ENCODE measurements at places on chromosomes 3 and 15.

GRCh38 chr15:58469432-58470353 is 37.9 kb downstream of the LIPC start:
- no peak for DNase-seq

GRCh38 chr3:155368786-155369185 is 75.3 kb upstream of the STRIT1 start:
- no peak for DNase-seq

GRCh38 chr15:61396235-61396919 is 167.3 kb upstream of the RORA start:
- no peak for DNase-seq

DNA sequence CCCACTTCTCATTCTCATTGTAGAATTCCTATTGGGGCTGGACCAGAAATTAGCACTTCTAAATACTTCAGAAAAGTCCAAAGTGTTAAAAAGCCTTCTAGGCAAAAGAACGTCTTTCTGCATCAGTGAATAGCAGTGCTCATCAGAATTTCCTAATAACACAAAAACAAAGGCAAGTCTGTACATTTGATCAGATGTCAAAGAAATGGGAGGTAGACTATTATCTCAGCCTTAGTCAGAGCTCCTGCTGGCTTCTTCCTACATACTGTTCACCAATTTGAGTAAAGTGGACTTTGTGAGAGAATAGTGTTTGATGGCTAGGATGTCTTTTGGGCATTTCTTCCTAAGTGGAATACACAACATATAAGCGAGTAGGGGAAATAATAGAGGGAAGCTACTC is 48.7 kb downstream of the FOXB1 start:
- no peak for DNase-seq

DNA sequence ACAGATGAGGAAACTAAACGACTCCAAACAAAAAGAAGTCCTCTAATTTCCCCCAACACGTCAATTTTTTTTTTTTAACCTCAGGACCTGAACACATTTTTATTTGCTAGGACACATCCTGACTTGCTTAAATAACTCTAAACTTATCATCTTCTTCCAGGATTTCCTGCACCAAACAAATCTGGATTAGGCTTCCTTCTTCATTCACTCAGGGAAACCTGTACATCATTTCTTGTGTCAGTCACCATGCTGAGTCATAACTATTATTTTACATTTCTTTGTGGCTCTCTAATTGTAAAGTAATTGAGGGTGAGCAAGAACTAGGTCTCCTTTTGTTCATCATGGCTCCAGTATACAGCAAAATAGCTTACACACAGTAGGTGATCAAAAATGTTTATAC is 433.4 kb upstream of the GBE1 start:
- DNase-seq, result no peak

- no peak for DNase-seq
Observed at GRCh38 chr3:5972586-5972985, 785.1 kb downstream of the EDEM1 start.

DNA sequence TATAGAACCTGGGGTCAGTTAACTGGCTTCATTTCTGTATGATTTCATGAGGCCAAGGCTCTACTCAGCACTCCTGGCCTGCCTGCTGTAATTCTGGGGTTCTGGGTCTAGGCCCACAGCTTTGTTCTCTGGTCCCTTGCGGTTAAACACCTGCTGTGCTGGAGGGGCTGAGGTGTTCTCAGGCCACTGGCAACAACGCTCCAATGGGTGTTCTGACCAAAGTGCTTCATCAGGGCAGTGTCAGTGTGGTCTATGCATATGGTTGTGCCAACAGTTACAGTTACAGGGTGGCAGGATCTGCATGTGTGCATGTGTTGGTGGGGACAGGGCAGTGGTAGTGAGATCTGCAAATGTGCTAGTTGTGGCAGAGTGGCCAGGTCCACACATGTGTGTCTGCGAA is 64.1 kb upstream of the GMNC start:
- DNase-seq, result no peak

DNA sequence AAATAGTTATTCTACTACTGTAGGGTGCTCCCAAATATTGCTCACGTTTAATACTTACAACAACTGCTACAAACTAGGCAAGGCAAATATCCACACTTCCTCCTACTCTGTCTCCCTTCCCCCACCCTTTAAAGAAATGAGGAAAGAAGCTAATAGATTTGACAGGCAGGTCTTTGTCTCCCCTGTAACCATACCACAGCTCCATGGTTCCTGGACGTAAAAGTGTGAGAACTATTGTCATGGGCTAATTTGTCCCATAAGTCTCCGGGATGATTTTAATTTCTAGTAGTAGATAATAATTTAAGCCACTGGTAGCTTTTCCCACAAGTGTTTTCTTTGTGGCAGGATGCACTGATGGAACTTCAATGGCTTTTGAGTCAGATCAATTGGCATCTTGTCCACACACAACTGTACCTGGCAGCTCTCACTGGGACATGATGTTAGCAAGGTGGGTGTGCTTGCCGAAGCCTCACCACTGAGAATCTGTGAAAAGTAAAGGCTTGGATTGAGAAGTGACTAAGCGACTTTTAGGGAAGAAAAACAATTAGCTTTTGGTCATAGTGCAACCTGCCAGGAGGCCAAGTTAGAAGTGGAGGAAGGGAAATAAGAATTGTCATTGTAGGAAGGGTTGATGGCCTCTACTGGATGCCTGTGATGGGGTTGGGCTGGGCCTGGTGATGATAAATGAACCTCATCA is 1.4 kb upstream of the CPOX start:
- no peak for DNase-seq

GRCh38 chr3:146390006-146390772 is 79.2 kb downstream of the PLSCR2 start:
- no peak for DNase-seq

DNA sequence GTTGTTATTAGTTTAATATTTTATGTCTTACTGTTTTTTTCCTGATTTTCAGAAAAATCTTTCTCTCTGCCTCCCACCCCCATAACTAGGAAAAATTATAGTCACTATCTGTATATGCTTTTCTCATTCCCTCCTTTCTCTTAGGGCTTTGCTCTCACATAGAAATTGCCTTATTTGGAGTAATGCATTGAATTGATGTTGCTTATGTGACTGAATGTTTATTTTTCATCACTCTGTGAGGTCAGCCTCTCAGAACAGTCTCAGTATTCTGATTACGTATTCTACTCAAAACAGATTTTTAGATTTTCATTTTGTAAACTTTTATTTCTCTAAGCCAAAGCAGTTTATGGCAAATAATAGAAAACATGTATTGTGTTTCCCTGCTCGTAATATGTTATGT is 121.0 kb downstream of the SLMAP start:
- no peak for DNase-seq

- no peak for DNase-seq
Observed at GRCh38 chr3:186966406-186966805, 36.1 kb downstream of the ST6GAL1 start.

- no peak for DNase-seq
Observed at GRCh38 chr15:57384024-57384423, 7.7 kb downstream of the CGNL1 start.

DNA sequence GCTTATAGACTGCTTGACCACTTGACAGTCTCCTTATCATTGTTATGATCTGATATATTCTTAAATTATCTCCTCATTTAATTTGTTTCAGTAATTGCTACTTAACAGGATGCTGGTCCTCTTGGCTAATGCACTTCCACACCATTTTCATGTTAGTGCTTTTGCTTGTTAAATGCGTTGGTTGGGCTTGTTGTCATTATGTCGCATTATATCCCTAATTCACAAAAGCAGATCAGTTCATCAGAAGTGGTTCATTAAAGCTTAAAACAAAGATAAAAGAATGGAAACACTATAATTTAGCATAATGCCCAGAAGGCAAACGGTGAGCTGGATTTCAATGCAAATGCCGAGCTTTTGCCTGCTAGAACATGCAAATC is 17.1 kb upstream of the EHHADH start:
- no peak for DNase-seq

GRCh38 chr15:69037977-69038376 is 23.5 kb downstream of the NOX5 start:
- no peak for DNase-seq

DNA sequence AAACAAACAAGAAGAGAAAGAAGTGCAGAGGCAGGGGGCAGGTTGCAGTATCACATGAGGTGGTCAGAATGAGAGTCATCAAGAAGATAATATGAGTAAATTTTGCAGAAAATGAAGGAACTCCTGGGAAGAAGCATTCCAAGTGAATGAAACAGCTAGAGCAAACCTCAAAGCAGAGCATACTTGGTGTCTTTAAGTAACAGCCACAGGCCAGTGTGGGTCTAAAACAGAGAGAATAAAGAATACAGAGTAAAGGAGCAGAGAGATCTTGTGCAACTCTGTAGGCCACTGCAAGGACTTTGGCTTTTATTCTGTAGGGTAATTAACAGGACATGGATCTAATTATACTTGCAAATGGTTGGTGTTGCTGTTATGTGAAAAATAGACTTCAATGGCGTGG is 81.3 kb downstream of the STAC start:
- DNase-seq, result no peak

DNA sequence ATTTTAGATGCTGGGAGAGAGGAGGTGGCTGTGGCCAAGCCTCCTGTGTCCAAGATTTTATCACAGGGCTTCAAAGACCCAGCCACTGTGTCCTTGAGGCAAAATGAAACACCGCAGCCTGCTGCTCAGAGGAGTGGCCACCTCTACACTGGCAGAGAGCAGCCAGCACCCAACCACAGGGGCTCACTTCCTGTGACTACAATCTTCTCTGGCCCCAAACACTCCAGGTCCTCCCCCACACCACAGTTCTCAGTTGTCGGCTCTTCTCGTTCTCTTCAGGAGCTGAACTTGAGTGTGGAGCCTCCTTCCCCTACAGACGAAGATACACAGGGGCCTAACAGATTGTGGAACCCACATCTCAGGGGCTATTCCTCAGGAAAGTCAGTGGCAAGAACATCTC is 45.6 kb downstream of the CDAN1 start:
- DNase-seq, result no peak

DNA sequence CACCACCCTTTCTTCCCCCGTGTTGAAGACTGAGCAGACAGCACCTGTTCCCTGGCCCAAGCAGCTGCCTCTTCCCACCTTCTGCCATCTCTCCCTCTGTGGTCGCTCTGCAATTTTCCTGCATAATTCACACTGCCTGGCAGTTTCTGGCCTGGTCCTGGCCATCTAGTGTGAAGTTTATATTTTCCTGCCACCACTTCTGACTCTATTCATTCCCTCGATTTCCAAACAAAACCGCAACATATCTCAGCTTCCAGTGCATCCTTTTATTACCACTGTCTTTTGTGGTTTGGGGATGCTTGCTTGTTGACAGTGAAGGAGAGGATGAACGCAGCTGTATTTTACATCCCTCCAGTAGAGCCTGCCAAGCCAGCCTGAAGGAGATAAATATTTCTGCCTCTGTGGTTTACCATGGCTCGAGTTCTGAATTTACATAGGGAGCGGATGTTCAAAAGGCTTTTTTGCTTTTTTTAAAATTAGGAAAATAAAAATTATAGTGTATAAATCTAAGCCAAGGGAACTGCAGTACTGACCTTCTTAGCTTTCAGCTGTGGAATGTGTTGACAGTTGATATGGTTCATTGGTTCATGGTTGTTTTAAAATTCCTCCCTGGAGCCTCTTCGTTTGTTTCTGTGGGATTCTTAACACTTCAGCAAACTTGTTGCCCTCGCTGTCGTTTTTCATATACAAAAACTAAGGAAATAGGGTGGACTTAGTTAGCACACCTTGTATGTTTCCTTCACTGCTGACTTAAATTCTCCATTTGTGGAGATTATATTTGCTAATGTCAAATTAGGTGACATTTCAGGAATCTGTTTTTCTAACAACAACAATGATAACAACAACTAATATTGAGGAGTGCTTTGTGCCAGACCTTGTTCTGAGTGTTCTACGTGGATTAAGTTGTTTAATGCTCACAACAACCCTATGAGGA is 250.5 kb downstream of the ADAMTSL3 start:
- no peak for DNase-seq

DNA sequence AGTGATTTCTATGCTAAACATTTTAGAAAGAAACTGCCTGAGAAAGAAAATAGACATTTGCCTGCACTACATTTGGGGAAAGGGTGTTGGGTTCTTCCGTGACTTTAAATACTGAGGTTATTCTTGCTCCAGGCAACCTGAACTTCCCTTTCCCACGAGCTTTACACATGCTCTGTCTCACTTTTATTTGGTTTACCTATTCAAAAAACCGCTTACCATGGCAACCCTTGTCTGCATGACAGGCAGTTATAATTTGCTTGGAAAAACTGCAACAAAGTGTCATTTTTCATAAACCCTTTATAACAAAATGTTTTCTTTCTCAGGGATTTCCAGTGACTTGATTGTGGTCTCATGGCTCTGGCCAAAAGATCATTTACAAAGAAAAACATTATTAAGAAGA is 416.3 kb upstream of the MEIS2 start:
- no peak for DNase-seq

DNA sequence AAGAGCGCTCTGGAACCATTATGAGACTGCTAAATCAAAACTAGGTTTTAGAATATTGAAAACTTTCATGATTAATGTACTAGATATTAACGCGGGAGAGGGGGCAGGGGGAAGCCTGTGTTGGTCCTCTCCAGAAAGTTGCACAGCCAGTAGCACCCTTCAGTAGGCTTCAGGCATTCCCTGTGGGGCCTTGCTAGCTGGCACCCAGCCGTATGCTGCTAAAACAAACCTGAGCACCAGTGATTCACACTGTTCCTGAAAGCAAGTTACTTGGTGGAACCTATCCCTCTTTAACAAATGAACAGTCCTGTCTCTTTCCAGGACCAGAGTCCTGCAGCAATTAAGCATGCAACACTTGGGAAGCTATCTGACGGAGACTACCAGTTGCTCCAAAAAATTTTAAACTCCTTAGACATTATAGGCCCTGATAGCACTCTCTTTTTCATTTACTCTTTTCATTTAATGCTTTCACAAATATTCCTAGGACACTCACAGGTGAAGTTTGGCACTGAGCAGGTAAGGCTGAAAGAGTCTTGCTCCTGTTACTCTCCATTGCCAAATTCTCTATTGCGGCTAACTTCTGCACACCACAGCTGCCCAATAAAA is 1.2 kb upstream of the ATRIP start:
- DNase-seq, result no peak

DNA sequence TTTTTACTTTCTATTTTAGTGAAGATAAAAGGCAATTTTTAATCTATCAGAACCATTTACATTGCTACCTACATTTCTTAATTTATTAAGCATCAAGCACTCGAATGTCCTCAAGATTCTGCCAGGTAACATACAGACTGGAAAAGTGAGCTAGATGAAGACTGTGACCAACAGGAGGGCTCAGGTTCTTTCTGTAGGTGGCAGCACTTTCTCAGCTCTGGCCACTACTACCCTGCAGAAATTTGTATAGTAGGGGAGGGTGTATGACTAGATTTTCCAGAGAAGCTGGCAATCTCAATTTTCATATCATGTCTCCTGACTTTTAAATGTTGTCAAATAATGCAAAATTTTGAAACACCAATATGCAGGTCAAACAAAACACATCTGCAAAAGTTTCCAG is 165.0 kb upstream of the SUCLG2 start:
- no peak for DNase-seq

- DNase-seq, result no peak
Observed at GRCh38 chr3:73542136-73542535, 82.6 kb downstream of the PDZRN3 start.

- no peak for DNase-seq
Observed at GRCh38 chr3:152836269-152836668, 1.3 kb downstream of the P2RY1 start.

Data from stimulated activated CD8-positive, alpha-beta memory T cell treated with anti-CD3 and anti-CD28 coated beads, Interleukin-15, amount 100 ng/mL, for 24 hours (primary cell).